NCI-H226 (cell line): ENCODE measurements at places on chromosomes 6 and 20.

DNA sequence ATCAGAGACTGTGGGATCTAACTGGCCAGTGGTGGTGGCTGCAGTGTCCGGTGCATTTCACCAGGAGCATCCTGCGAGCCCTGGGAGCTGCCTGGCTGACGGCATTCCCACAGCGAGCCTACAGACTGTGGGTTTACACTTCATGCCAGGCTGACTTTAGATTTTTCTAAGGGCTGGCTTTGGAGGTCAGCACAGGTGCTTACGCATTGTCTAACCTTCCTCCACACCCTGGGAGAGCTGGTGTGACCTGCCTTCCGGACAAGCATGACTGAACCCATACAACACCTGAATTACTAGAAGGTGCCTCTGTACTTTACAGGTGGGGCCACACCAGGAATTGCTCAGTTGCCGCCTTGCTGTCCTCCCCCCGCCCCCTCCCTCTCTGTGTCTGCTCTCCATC is 96.2 kb downstream of the RREB1 start:
- DNase-seq, result no peak

- no peak for DNase-seq
These were observed 42.6 kb downstream of the UBE2V1 start for GRCh38 chr20:50070361-50070760.

- DNase-seq, result peak; percentile 62
These were observed 238.1 kb downstream of the RNGTT start for GRCh38 chr6:88725111-88725975.

DNA sequence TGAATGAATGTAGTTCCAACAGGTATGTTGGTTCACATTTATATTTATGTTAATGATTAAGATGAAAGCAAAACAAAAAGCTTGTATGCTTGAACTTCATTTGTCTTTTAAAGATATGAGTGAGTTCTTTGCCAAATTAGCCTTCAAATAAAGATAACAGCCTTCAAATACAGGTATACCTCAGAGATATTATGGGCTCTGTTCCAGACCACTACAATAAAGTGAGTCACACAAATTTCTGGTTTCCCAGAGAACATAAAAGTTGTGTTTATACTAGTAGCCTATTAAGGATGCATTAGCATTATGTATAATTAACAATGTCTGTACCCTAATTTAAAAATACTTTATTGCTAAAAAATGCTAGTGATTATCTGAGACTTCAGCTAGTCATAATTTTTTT is 245.3 kb upstream of the MAN1A1 start:
- DNase-seq, result peak; percentile 53

GRCh38 chr20:56205346-56205745 is 43.2 kb upstream of the MC3R start:
- no peak for DNase-seq
